Right atrium auricular region (tissue), 2 donors: ENCODE measurements at places on chromosomes 7 and 10.

DNA sequence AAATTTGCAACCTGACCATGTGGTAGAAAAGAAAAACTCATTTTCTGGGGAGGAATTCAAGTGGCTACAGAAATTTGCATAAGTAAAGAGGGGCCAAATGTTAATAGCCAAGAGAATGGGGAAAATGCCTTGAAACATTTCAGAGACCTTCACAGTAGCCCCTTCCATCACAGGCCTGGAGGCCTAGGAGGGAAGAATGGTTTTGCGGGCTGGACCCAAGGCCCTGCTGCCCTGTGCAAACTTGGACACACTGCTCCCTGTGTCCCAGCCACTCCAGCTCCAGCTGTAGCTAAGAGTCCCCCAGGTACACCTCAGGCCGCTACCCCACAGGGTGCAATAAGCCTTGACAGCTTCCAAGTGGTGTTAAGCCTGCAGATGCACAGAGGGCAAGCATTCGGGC, 16.4 kb upstream of the DNAH11 start:
- no peak overlapping the region for H3K27ac ChIP-seq
- no peaks in the 10 kb centered on the region for H3K4me1 ChIP-seq

DNA sequence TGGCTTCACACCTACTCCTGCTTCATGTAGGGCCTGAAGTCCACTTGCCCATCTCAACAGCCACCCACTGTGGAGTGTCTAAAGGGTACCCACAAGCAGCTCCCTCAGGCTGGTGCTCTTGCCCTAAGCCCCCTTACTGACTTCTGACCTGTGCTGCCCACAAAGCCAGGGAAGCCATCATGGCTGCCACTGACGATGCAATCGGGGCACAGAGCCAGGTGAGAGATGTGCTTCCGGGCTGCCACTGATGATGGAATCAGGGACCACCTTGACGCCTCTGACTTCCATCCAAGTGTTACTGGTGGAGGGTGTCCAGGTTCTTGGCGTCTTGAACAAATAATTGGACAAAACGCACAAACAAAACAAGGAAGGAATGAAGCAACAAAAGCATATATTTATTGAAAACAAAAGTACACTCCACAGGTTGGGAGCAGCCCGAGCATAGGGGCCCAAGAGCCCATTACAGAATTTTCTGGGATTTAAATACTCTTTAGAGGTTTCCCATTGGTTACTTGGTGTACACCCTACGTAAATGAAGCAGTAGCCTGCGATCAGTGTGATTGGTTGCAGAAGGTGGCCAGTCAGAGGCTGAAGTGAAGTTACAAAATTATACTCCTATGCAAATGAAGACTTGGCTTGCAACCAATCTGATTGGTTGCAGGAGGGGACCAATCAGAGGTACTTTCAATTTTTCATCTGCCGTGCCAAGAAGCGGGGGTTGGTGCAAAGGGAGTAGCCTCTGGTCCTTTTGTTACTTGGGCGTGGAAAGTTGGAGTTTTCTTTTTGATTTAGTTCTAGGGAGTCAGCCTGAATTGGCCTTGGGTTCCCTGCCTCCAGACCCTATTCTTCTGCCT, 4.5 kb downstream of the CPA2 start:
- H3K4me3 ChIP-seq = no peak overlapping the region
- DNase-seq = no peak
- H3K27ac ChIP-seq = no peak overlapping the region
- no peaks in the 10 kb centered on the region for H3K4me1 ChIP-seq
- no peaks in the 10 kb centered on the region for H3K27me3 ChIP-seq

GRCh38 chr7:138097064-138097741, 20.9 kb downstream of the AKR1D1 start:
- H3K27ac ChIP-seq = no peak overlapping the region
- H3K27me3 ChIP-seq = no peaks in the 10 kb centered on the region
- H3K36me3 ChIP-seq = no peaks in the 10 kb centered on the region

DNA sequence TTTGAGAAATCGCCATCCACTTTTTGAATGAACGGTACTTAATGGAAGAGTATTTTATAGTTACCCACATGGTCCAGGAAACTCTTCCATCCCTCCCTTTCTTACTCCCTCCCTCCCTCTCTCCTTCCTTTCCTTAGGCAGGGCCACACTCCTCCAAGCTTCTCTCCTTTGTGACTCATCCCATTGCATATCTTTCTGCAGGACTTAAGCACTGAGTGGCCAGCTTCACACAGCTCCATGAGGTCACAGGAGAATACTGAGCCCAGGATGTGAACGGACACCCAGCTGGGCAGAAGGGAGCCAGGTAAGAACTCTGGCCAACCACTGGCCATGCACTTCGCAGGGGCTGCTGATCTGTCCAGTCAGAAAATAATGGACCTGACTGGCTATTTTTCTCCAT, 189.7 kb upstream of the ADCY1 start:
- no peaks in the 10 kb centered on the region for H3K27me3 ChIP-seq
- H3K4me3 ChIP-seq = no peak overlapping the region
- H3K36me3 ChIP-seq = no peaks in the 10 kb centered on the region
- no peaks in the 10 kb centered on the region for H3K4me1 ChIP-seq

GRCh38 chr7:79593866-79594301, 140.4 kb upstream of the MAGI2 start:
- no peaks in the 10 kb centered on the region for H3K27me3 ChIP-seq
- H3K4me1 ChIP-seq = no peaks in the 10 kb centered on the region
- H3K36me3 ChIP-seq = no peaks in the 10 kb centered on the region
- DNase-seq = no peak
- no peak overlapping the region for H3K27ac ChIP-seq

DNA sequence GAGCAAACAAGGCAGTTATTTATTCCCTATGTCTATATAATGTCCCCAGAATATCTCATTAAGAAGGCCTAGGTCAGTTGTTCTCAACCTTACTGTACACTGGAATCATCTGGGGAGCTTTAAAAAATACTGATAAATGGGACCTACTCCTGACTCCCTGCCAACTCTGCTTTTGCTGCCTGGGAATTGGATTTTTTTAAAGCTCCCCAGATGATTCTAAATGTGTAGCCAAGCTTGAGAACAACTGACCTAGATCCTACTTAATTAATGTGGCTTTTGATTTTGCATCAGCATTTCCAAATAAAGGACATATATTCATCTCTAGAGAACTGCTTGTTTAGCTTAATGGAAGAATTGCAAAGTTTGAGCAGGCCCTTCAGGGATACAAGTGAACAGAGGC, 91.7 kb upstream of the HPS1 start:
- no peaks in the 10 kb centered on the region for H3K36me3 ChIP-seq
- no peaks in the 10 kb centered on the region for H3K4me1 ChIP-seq
- DNase-seq = no peak
- H3K4me3 ChIP-seq = no peak overlapping the region

DNA sequence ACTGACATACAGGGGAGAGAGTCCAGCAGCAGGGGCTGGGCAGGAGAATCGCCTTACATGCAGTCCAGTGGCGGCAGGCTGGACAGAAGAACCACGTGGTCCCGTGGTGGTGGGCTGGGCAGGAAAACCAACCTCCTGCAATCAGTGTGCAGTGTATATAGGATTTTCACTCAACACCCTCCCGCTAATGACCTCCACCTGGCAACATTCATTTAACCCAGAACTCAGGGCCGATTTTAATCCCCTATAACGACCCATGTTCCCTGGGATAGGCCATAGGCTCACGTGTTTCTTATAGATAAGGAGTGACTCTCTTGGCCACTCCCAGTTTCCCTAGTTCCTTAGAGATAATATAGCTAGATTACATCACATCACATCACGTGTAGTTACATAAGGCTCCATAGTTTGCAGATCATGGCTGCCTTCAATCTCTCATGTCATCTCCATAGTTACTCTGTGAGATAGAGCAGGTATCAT, 19.4 kb downstream of the MTURN start:
- H3K27me3 ChIP-seq = no peaks in the 10 kb centered on the region
- DNase-seq = no peak
- H3K4me3 ChIP-seq = no peak overlapping the region
- H3K36me3 ChIP-seq = peaks cover 7% of the 10 kb centered on the region

DNA sequence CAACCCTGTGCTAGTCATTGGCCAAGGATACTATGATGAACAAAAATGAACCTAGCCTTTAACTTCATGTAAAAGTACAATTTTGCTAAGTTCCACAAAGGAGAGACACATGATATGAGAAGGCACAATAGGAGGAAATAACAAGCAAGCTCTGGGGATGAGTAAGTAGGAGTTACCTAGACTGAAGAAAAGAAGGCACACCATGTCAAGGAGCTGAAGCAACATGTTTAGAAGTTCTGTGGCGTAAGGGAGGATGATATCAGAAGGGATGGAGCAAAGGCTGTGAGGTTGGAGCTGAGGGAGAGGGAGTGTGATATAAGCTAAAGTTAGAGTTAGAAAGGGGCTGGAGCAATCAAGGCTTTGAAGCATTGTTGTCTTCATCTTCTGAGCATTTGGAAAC, 25.6 kb downstream of the KIFBP start:
- no peaks in the 10 kb centered on the region for H3K4me1 ChIP-seq
- no peaks in the 10 kb centered on the region for H3K27me3 ChIP-seq
- no peak overlapping the region for H3K27ac ChIP-seq
- no peak for DNase-seq
- H3K36me3 ChIP-seq = peaks cover 75% of the 10 kb centered on the region

- H3K27me3 ChIP-seq = peaks cover 40% of the 10 kb centered on the region
- DNase-seq = no peak
- no peaks in the 10 kb centered on the region for H3K36me3 ChIP-seq
Observed at GRCh38 chr7:27098578-27099451, 3.0 kb upstream of the HOXA1 start.

- H3K4me1 ChIP-seq = peaks cover 13% of the 10 kb centered on the region
- no peak for DNase-seq
- no peaks in the 10 kb centered on the region for H3K36me3 ChIP-seq
Observed at GRCh38 chr10:78516756-78517155, 483.1 kb downstream of the RPS24 start.

GRCh38 chr7:83672157-83672556, 23.2 kb upstream of the SEMA3E start:
- H3K4me1 ChIP-seq = no peaks in the 10 kb centered on the region
- no peaks in the 10 kb centered on the region for H3K36me3 ChIP-seq
- no peak for DNase-seq
- no peak overlapping the region for H3K4me3 ChIP-seq
- no peak overlapping the region for H3K27ac ChIP-seq

DNA sequence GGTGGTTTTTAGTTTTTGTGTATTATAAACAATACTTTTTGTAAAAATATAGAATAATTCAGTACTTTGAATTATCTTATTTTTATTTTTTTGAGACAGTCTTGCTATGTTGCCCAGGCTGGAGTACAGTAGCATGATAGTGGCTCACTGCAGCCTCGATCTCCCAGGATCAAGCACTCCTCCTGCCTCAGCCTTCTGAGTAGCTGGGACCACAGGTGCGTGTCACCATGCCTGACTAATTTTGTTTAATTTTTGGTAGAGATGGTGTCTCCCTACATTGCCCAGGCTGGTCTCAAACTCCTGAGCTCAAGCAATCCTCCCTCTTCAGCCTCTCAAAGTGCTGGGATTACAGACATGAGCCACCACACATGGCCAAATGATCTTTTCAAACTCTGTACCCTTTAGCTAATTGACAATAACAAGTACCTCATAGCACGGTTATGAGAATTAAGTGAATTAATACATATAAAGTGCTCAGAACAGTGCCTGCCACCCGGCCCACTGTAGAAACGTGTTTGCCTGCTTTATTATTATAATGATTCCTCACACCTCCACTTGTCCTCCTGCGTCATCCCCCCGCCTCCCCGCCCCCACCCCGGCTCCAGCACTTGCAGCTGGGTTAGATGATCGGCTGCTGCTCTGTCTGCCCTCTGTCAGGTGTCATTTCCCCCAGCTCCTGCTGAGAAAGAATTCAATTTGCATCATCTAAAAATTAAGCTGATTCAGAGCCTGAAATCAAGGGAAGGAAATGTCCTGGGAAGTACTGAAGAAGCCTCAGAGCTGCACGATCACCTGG, 53.6 kb upstream of the NRF1 start:
- no peaks in the 10 kb centered on the region for H3K4me1 ChIP-seq
- DNase-seq = no peak
- H3K4me3 ChIP-seq = no peak overlapping the region
- no peak overlapping the region for H3K27ac ChIP-seq

DNA sequence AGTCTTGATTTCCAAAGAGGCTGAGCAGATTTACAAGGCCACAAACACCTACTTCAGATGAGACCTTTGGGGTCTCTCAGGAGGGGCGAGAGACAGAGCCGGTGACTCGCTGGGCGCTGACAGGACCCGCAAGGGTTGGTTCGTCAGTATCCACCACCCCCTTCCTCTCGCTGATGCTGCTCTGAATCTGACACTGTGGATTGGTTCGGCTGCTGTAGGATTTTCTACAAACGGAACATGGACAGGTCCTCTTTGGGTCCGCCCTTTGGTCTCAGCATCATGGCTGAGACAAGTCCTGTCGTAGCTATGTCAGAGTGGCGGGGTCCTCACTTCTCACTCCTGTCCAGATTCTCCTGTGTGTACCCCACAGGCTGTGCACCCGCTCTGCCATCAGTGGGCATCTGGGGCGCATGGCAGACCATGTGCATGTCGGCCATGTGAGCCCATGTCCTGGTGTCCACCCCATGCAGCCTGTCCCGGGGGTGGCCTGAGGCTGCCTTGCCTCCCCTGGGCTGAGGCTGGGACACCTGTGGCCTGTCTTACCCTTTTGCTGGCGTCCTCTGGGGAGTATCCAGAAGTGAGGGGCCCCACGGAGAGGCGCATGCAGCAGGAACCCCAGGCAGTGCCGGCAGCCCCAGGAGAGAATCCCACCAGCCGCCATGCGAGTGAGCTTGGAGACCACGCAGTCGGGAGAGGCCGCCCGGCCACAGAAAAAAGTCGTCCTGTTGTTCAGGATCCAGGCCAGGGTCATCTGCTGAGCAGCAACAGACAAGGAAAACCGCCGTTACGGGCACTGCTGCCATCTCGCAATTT, 21.6 kb upstream of the FAM20C start:
- no peak for DNase-seq
- H3K36me3 ChIP-seq = no peaks in the 10 kb centered on the region
- H3K27ac ChIP-seq = no peak overlapping the region
- no peaks in the 10 kb centered on the region for H3K27me3 ChIP-seq
- no peak overlapping the region for H3K4me3 ChIP-seq
- no peaks in the 10 kb centered on the region for H3K4me1 ChIP-seq

DNA sequence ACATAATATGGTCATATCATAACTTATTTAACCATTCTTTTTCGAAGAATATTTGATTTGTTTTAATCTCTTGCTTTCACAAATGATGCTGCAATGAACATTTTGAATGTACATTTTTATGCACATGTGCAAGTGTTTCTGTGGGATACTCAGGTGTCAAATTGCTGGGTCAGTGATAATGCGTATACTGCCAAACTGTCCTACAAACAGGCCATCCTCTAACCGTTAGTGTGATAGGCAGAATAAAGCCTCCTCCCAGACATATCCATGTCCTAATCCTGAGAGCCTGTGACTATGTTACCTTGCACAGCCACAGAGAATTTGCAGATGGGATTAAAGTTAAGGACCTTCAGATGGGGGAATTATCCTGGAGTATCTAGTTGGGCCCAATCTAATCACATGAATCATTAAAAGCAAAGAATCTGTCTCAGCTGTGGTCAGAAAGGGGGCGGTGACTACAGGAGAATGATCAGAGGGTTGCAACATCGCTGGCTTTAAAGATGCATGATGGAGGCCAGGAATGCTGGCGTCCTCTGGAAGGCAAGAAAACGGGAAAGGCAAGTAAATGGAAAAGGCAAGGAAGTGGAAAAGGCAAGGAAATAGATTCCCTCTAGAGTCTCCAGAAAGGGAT, 46.7 kb downstream of the FZD1 start:
- H3K27ac ChIP-seq = no peak overlapping the region
- no peaks in the 10 kb centered on the region for H3K4me1 ChIP-seq
- no peaks in the 10 kb centered on the region for H3K36me3 ChIP-seq
- no peak for DNase-seq
- H3K4me3 ChIP-seq = no peak overlapping the region
- no peaks in the 10 kb centered on the region for H3K27me3 ChIP-seq
